ENCODE measurements at places on chromosomes 13 and 19.

- H3K27ac ChIP-seq: no peak overlapping the region
- H3K36me3 ChIP-seq: no peaks in the 10 kb centered on the region
- no peak overlapping the region for H3K4me3 ChIP-seq
- no peak for DNase-seq
- no peaks in the 10 kb centered on the region for H3K27me3 ChIP-seq
Measured at GRCh38 chr13:44110091-44110621, 230.5 kb downstream of the LACC1 start.

DNA sequence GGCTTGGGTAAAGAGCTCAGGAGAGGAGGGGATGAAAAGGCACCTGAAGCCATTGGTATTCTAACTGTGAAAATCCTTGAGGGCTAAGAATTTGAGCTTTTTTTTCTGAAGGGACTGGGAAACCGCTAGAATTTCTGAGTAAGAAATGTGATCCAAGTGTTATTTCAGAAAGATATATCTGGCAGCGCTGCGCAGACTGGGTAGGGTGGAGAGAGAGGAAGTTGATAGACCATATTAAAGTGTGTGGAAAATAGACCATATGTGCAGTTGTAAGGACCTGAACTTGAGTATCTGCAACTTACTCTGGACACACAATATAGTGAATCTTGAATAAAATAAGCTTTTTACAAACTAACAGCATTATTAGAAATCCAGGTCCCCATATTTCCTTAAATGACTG lies 427.4 kb downstream of the NDFIP2 start:
- no peak overlapping the region for H3K4me3 ChIP-seq
- H3K4me1 ChIP-seq: no peaks in the 10 kb centered on the region
- no peak overlapping the region for H3K27ac ChIP-seq
- H3K27me3 ChIP-seq: no peaks in the 10 kb centered on the region
- H3K36me3 ChIP-seq: no peaks in the 10 kb centered on the region

DNA sequence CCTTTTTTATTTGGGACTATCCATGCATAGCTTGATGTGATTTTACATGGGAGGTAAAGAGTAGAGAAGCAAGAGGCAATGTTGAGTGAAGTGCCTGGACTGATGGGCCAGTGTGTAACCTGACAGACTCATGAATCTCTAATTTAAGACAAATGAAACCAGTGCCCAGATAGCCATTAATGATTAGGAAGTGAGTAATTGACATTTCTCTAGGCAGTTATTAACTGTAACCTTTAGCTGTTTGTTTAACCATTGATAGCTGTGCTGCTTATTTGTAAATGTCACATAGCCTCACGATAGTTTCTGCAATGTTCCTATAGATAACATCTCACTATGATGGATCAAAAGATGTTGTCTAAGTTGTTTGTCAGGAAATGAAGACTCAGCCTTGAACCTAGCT lies 1047.5 kb upstream of the SPRY2 start:
- no peak overlapping the region for H3K4me3 ChIP-seq
- H3K27ac ChIP-seq: no peak overlapping the region
- H3K36me3 ChIP-seq: no peaks in the 10 kb centered on the region

- no peaks in the 10 kb centered on the region for H3K36me3 ChIP-seq
- H3K4me3 ChIP-seq: no peak overlapping the region
- DNase-seq: no peak
- no peaks in the 10 kb centered on the region for H3K27me3 ChIP-seq
Measured at GRCh38 chr13:106176117-106176516, 359.3 kb downstream of the EFNB2 start.

GRCh38 chr19:56917529-56917928 lies 77.0 kb upstream of the PEG3 start:
- H3K4me3 ChIP-seq: no peak overlapping the region
- no peak overlapping the region for H3K27ac ChIP-seq
- DNase-seq: no peak
- no peaks in the 10 kb centered on the region for H3K4me1 ChIP-seq
- no peaks in the 10 kb centered on the region for H3K27me3 ChIP-seq

DNA sequence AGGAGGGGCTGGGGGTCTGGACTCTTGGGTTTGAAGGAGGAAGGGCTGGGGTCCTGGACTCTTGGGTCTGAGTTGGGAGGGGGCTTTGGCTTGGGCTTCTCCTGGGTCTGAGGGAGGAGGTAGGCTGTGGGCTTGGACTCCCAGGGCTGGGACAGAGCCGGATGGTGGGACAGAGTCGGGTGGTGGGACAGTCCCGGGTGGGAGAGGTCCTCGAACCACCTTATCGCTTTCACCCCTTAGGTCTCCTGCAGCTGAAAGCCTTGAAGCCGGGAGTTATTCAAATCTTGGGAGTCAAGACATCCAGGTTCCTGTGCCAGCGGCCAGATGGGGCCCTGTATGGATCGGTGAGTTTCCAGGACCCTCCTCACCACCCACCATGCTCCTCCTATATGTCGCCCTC lies 1.4 kb downstream of the FGF21 start:
- H3K4me3 ChIP-seq: no peak overlapping the region
- no peaks in the 10 kb centered on the region for H3K27me3 ChIP-seq
- H3K27ac ChIP-seq: no peak overlapping the region
- H3K4me1 ChIP-seq: no peaks in the 10 kb centered on the region
- H3K36me3 ChIP-seq: no peaks in the 10 kb centered on the region

- H3K27ac ChIP-seq: peak overlapping the region; percentile 16
- H3K36me3 ChIP-seq: no peaks in the 10 kb centered on the region
- H3K4me3 ChIP-seq: no peak overlapping the region
- no peaks in the 10 kb centered on the region for H3K4me1 ChIP-seq
- no peak for DNase-seq
- no peaks in the 10 kb centered on the region for H3K27me3 ChIP-seq
Measured at GRCh38 chr19:17358395-17358794, 18.7 kb downstream of the PLVAP start.

DNA sequence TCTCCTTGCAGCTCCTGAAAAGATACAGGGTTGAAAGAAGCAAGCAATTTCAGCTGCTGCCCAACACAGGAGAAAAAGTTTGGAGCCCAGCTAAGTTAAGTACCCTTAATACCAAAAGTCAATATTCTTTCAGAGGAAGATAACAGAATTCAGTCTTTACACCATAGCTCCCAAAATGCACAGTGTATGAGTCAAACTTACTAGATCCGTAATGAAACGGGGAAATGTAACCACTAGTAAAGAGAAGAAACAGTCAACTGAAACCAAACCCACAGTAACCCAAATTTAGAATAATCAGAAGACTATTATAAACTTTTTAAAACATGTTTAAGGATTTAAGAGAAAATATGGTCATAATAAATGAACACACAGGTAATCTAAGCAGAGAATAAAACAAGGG lies 45.2 kb downstream of the SUCLA2 start:
- no peak overlapping the region for H3K27ac ChIP-seq
- H3K36me3 ChIP-seq: peaks cover 19% of the 10 kb centered on the region
- H3K4me1 ChIP-seq: no peaks in the 10 kb centered on the region
- no peak overlapping the region for H3K4me3 ChIP-seq

DNA sequence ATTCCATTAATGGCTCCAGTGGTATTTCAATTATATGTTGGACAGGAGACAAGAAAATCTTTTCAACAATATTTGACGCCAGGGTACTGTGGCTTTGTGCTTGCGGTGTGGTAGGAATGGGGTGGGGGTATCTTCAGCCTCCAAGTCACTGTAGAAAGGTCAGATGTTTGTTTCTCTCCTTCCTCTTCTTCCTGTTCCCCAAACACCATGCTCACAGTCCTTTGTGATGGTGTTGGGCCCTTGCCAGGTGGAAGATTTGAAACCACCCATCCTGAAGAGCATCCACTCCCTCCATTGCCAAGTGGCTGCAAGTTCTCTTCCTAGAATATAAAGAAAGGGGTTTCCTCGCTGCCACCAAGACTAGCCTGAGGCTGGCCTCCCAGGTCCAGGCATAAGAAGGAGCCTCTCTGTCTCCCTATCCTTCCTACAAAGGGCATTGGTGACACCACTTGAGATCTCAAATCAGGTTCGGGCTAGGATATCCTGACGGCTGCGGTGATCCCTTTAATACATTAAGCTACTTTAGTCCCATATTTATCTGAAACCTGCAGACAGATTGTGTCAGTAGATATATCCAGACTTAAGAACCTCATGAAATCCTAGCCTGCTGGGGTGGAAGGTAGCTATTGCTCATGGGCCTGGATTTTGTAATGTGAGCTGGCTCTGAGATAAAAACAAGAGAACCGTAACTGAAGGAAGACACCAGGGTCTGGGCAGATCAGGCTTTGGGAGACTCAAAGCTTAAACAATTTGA lies 64.3 kb upstream of the SIAH3 start:
- no peaks in the 10 kb centered on the region for H3K4me1 ChIP-seq
- H3K27ac ChIP-seq: no peak overlapping the region
- DNase-seq: no peak
- no peak overlapping the region for H3K4me3 ChIP-seq
- H3K27me3 ChIP-seq: no peaks in the 10 kb centered on the region

GRCh38 chr13:102190930-102191329 lies 210.9 kb downstream of the FGF14 start:
- no peaks in the 10 kb centered on the region for H3K27me3 ChIP-seq
- no peaks in the 10 kb centered on the region for H3K36me3 ChIP-seq
- DNase-seq: no peak
- no peaks in the 10 kb centered on the region for H3K4me1 ChIP-seq

GRCh38 chr13:69213396-69213795 lies 894.2 kb upstream of the ATXN8OS start:
- H3K36me3 ChIP-seq: no peaks in the 10 kb centered on the region
- H3K27ac ChIP-seq: no peak overlapping the region
- H3K4me1 ChIP-seq: no peaks in the 10 kb centered on the region
- H3K27me3 ChIP-seq: no peaks in the 10 kb centered on the region

DNA sequence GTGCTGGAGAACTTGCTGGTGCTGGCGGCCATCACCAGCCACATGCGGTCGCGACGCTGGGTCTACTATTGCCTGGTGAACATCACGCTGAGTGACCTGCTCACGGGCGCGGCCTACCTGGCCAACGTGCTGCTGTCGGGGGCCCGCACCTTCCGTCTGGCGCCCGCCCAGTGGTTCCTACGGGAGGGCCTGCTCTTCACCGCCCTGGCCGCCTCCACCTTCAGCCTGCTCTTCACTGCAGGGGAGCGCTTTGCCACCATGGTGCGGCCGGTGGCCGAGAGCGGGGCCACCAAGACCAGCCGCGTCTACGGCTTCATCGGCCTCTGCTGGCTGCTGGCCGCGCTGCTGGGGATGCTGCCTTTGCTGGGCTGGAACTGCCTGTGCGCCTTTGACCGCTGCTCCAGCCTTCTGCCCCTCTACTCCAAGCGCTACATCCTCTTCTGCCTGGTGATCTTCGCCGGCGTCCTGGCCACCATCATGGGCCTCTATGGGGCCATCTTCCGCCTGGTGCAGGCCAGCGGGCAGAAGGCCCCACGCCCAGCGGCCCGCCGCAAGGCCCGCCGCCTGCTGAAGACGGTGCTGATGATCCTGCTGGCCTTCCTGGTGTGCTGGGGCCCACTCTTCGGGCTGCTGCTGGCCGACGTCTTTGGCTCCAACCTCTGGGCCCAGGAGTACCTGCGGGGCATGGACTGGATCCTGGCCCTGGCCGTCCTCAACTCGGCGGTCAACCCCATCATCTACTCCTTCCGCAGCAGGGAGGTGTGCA lies 587 bp downstream of the S1PR4 start:
- H3K27me3 ChIP-seq: no peaks in the 10 kb centered on the region
- DNase-seq: no peak
- H3K4me1 ChIP-seq: no peaks in the 10 kb centered on the region
- H3K4me3 ChIP-seq: no peak overlapping the region

GRCh38 chr13:46527237-46527636 lies 25.7 kb upstream of the LRCH1 start:
- no peaks in the 10 kb centered on the region for H3K36me3 ChIP-seq
- no peak for DNase-seq
- no peak overlapping the region for H3K4me3 ChIP-seq
- peaks cover 23% of the 10 kb centered on the region for H3K4me1 ChIP-seq
- no peak overlapping the region for H3K27ac ChIP-seq

DNA sequence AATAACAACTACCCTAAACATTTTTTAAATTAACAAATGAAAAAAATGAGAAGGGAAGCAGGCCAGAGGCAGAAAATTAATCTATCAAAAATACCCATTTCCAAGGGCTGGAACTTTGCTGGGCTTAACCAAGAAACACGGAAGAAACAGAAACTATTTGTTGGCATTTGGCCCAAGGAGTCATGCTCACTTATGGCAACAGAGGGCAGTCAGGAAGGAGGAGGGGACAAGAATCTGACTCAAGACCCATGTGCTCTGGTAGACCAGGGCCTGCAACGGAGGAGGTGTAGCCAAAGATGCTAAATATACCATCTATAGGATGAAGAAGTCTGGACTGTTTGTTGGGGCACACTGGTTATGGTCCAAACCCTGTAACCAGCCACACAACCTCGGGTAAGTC lies 496.7 kb downstream of the COG6 start:
- H3K27me3 ChIP-seq: no peaks in the 10 kb centered on the region
- H3K4me3 ChIP-seq: no peak overlapping the region
- H3K27ac ChIP-seq: no peak overlapping the region
- no peak for DNase-seq

DNA sequence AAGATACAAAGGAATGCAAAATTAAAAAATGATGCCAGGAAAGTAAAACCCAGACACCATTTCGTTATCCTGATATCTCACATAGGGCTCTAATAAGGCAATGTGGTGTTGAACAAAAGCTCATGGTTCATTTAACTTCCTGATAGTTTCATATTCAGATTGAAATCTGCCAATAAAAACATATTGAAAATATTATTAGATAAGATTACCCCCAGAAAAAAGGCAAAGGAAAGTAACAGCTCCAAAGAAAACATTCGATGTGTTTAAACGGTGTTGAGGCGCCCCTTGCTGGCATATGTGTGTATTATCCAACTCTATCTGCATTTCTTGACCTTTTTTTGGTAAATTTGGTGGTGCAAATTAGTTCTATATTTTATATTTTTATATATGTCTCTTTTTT lies 75.9 kb downstream of the ESD start:
- no peak overlapping the region for H3K4me3 ChIP-seq
- H3K4me1 ChIP-seq: no peaks in the 10 kb centered on the region
- H3K27me3 ChIP-seq: no peaks in the 10 kb centered on the region
- no peak overlapping the region for H3K27ac ChIP-seq
- DNase-seq: no peak
- H3K36me3 ChIP-seq: peaks cover 25% of the 10 kb centered on the region

DNA sequence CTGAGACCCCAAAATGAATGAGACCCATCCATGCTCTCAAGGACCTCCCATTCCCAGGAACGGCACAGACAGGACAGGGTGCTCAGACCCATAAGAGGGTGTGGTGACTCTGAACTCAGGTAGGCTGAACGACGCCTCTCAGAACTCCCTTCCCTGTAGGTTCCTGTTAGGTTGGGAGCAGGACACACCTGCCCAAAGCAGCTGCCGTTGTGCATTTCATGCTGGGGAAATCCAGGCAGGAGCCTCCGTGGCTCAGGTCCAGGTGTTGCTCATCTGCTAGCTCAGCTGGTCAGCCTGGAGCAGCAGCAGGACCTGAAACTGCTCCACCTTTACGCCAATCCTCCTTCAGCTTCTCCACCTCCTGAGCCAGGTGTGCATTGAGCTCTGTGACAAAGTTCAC lies 19.1 kb upstream of the TEX101 start:
- no peaks in the 10 kb centered on the region for H3K4me1 ChIP-seq
- H3K4me3 ChIP-seq: no peak overlapping the region
- no peak for DNase-seq
- H3K36me3 ChIP-seq: no peaks in the 10 kb centered on the region
- no peaks in the 10 kb centered on the region for H3K27me3 ChIP-seq

GRCh38 chr19:9381361-9381785 lies 18.6 kb downstream of the ZNF177 start:
- no peak overlapping the region for H3K4me3 ChIP-seq
- DNase-seq: no peak
- no peak overlapping the region for H3K27ac ChIP-seq
- H3K36me3 ChIP-seq: peaks cover 100% of the 10 kb centered on the region
